Fibroblast of skin of left quadriceps (primary cell): ENCODE measurements at places on chromosomes 13 and 19.

GRCh38 chr13:91361755-91362271, 14.3 kb downstream of the MIR17HG start:
- no peak for DNase-seq

GRCh38 chr19:18774782-18775444, 16.2 kb downstream of the COMP start:
- no peak for DNase-seq

DNA sequence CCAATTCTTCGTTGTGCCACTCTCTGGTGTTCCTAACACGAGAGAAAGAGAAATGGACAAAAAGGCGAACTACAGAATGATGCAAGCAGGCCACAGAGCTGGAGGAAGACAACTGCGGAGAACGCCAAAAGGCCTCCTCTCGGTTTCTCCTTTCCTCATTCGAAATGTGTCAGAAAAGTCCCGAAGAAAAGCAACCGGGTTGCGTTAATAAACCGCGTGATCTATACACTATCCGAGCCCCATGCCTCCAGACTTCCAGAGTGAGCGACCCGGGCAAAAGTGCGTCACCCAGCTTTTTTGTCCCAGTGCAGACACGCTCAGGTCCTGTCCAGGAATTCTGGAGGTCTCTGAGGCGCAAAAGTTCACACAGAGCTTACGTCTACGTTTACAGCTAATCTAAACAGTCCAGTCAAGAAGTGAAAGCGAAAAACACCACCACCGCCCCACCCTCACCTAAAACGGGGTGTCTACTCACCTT, 413 bp downstream of the N4BP2L2 start:
- no peak for DNase-seq

DNA sequence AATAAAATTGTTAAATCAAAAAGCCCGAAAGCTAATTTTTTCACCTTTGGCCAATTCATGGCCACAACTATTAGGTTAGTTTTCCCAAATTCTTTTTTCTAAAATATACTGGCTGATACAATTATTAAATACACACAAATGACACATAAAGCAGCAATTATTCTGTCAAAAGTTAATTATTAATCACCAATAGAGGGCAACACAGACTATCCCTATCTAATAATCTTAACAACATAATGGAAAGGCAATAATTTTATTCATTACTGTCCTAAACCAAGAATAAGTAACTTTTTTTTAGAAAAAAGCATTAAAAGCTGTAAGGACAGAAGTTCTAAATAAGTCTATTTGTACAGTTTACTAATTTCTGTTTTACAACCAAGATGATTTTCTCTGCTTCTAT, 51.7 kb downstream of the KATNAL1 start:
- no peak for DNase-seq

DNA sequence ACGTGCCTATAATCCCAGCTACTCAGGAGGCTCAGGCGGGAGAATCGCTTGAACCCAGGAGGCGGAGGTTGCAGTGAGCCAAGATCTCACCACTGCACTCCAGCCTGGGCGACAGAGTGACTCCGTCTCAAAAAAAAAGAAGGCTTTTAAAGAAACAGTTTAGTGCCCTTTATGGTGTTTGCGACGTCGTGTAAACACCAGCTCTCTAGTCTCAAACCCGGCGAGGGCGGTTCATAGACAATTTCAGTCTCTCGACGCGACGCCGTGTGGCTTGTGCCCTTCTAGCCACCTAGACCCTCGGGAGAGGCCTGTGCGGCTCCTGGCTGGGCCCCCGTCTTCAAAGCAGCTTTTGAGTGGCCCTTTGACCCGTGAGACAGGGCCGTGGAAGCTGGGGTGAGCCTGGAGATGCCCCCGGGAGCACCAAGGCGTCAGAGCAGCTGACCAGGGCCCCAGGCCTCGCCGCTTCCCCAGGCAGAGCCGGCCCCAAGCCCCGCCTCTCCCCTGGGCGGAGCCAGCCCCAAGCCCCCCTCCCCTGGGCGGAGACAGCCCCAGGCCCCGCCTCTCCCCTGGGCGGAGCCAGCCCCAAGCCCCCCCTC, 5.0 kb upstream of the MADCAM1 start:
- no peak for DNase-seq

- DNase-seq = no peak
These were observed 328.8 kb upstream of the SLITRK1 start for GRCh38 chr13:84211048-84211447.

DNA sequence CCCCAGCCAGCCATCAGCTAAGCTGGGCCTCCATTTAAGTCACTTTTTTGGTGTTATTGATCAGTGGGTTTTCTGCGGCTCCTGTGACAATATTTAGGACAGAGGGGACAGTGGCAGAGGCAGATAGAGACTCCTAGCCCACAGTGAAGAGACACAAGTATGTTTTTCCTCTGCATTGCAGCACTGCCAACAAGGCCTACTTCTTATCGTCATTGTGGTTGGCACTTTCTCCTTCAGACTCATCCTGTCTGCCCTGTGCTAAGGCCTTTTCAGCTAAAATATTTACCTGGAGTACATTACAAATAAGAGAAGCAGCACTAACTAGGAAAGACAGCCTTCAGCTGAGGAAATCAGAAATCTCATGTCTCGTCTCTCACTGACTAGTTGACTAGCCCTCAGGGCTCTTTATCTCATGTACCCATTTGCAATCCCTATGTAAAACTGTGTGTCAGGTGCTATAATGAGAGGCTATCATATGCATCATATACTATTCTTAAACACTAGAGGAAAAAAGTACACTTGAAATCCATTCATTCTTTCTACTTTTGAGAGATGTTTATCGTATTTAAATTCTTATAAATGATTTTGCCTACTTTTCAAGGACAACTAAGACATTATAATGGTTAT, 62.2 kb downstream of the ZAR1L start:
- DNase-seq = no peak

DNA sequence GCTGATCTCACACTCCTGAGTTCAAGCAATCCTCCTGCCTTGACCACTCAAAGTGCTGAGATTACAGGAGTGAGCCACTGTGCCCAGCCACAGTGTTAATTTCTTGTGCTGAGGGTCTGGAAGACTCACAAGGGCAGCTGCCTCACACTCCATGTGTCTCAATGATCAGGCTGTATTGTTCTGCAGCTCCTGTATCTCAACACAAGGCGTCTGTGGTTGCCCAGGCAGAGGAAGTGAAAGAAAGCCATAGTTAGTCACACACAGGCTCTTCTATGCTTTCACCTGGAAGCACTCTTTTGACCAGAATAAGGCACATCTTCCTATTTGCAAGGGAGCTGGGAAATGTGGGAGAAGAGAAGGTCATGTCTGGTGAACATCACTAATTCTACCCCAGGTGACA, 107.3 kb upstream of the ZNF507 start:
- DNase-seq = no peak

- DNase-seq = no peak
These were observed 497.2 kb downstream of the DIAPH3 start for GRCh38 chr13:59666504-59666903.

- DNase-seq = no peak
These were observed 53.3 kb downstream of the MBD3L2B start for GRCh38 chr19:6967967-6968366.

- DNase-seq = no peak
These were observed 406.8 kb downstream of the DACH1 start for GRCh38 chr13:71460211-71460610.
